Aorta (tissue), 5 donors: ENCODE measurements at places on chromosomes 5 and 9. TPM values are rescaled to one million over a fixed set of nuclear protein-coding genes. Genes with fewer than 3 reads are reported as not detected.

The LIX1 gene
- total RNA-seq: not detected

The NPR3 gene
- total RNA-seq: 15.2 TPM

The FCN2 gene
- total RNA-seq: 0.32 TPM

- H3K27ac ChIP-seq: no peak overlapping the region
- H3K4me1 ChIP-seq: no peaks in the 10 kb centered on the region
- no peaks in the 10 kb centered on the region for H3K36me3 ChIP-seq
- no peak for DNase-seq
- H3K27me3 ChIP-seq: no peaks in the 10 kb centered on the region
These were observed 37.2 kb upstream of the NRARP start for GRCh38 chr9:137339045-137339907.

GRCh38 chr9:88420227-88420626 is 32.0 kb downstream of the SPIN1 start:
- H3K4me3 ChIP-seq: no peak overlapping the region
- H3K4me1 ChIP-seq: no peaks in the 10 kb centered on the region
- no peak for DNase-seq
- no peaks in the 10 kb centered on the region for H3K36me3 ChIP-seq

GRCh38 chr5:141787376-141787775 is 90.8 kb downstream of the PCDH1 start:
- no peak overlapping the region for H3K4me3 ChIP-seq
- no peaks in the 10 kb centered on the region for H3K4me1 ChIP-seq
- H3K27ac ChIP-seq: no peak overlapping the region
- H3K36me3 ChIP-seq: no peaks in the 10 kb centered on the region
- H3K27me3 ChIP-seq: no peaks in the 10 kb centered on the region

The DRD1 gene
- 0.62 TPM for total RNA-seq

DNA sequence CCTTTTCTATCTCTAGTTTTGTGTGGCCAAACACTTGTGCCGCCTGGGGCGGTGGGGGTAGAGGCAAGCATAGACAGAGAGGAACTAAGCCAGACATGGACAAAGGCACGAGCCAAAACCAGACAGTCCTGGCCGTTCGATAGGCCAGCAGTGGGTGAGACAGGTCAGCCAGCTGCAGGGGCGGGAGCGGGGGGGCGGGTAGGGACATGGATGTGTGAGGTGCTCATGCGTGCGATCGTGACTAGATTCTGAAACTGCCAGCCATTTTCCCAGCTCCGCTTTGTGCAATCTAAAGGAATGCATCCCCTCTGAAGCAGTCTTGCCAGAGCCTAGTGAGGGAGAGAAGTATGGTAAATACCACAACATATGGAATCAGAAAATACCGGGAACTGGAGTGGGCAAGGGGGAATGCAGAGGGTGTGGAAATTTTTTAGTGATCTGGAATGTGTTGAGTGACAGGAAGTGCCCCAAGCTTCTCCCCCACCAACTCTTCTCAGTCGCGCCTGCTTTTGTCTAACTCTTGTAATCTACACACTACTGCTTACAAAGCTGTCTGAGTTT is 111.9 kb downstream of the NR6A1 start:
- H3K27me3 ChIP-seq: no peaks in the 10 kb centered on the region
- peak; percentile 88 for DNase-seq
- H3K36me3 ChIP-seq: no peaks in the 10 kb centered on the region
- H3K27ac ChIP-seq: no peak overlapping the region
- peak overlapping the region; percentile 94 for H3K4me3 ChIP-seq
- no peaks in the 10 kb centered on the region for H3K4me1 ChIP-seq

GRCh38 chr5:116577064-116577788 is 2.6 kb upstream of the SEMA6A start:
- H3K27ac ChIP-seq: no peak overlapping the region
- no peaks in the 10 kb centered on the region for H3K27me3 ChIP-seq
- no peak for DNase-seq
- no peak overlapping the region for H3K4me3 ChIP-seq

- no peak for DNase-seq
- peaks cover 8% of the 10 kb centered on the region for H3K36me3 ChIP-seq
- H3K4me1 ChIP-seq: no peaks in the 10 kb centered on the region
- no peaks in the 10 kb centered on the region for H3K27me3 ChIP-seq
These were observed 26.9 kb downstream of the DAP start for GRCh38 chr5:10734037-10734709.

The NUTM2G gene
- not detected for total RNA-seq

The ADAM19 gene
- total RNA-seq: 42.8 TPM

The ZNF618 gene
- total RNA-seq: 17.3 TPM

DNA sequence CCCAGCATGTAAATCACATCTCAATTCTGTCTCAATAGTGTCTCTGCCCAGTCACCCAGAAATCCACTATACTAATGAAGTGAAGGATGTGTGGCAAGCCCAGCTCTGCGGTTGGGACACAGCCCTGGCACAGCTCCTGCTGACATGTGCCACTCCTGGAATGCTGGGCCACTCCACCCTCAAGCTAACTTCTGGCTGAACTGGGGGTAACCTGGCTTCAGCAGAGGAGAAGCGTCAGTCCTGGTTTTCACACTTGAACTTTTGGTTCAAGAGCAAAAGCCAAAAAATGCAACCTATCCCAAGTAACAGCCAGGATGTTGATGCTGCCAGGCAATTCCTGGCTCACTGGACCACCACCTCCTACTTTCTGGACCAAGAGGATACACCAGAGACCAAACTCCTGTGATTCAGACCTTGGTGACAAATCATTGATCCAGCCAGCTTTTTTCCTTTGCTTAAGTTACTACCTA is 86.4 kb downstream of the ARRDC3 start:
- H3K27me3 ChIP-seq: no peaks in the 10 kb centered on the region
- DNase-seq: peak; percentile 88
- H3K4me3 ChIP-seq: no peak overlapping the region
- H3K36me3 ChIP-seq: no peaks in the 10 kb centered on the region
- no peak overlapping the region for H3K27ac ChIP-seq

The AK3 gene
- total RNA-seq: 39.4 TPM

- no peak overlapping the region for H3K27ac ChIP-seq
- DNase-seq: no peak
- H3K36me3 ChIP-seq: no peaks in the 10 kb centered on the region
- H3K4me1 ChIP-seq: no peaks in the 10 kb centered on the region
These were observed 173.4 kb upstream of the CHD1 start for GRCh38 chr5:99102073-99102697.

GRCh38 chr9:19193029-19193324 is 37.5 kb upstream of the DENND4C start:
- no peaks in the 10 kb centered on the region for H3K27me3 ChIP-seq
- no peak overlapping the region for H3K4me3 ChIP-seq
- no peaks in the 10 kb centered on the region for H3K4me1 ChIP-seq
- no peak overlapping the region for H3K27ac ChIP-seq

The KIF12 gene
- not detected for total RNA-seq
